ENCODE measurements at places on chromosomes 5 and 9.
A peak's percentile ranks its signal among the peaks of the same experiment; 100 is the strongest.

GRCh38 chr5:66356011-66356565, 212.0 kb downstream of the SREK1 start:
- DNase-seq, result no peak
- no peaks in the 10 kb centered on the region for H3K4me1 ChIP-seq
- H3K4me3 ChIP-seq, result no peak overlapping the region
- H3K27ac ChIP-seq, result no peak overlapping the region

DNA sequence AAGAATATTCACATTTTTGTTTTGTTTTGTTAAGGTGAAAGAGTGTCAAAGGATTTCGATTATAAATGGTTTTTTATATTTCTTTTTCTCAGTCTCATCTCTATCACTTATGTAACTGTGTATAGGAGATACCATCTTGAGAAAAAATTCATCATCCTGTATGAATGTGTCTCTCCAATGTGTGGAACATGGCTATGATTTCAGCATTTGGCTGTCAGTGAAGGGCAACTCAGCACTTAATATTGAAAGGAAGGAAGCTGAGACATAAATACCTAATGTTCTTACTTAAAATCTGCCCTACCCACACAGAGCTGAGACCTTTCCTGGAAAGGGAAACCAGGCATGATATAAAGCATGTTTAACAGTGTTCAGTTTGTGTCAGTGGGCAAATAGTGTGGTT, 474.2 kb upstream of the RIOK2 start:
- no peak overlapping the region for H3K27ac ChIP-seq
- no peak overlapping the region for H3K4me3 ChIP-seq
- H3K27me3 ChIP-seq, result no peaks in the 10 kb centered on the region
- no peaks in the 10 kb centered on the region for H3K36me3 ChIP-seq
- no peaks in the 10 kb centered on the region for H3K4me1 ChIP-seq

DNA sequence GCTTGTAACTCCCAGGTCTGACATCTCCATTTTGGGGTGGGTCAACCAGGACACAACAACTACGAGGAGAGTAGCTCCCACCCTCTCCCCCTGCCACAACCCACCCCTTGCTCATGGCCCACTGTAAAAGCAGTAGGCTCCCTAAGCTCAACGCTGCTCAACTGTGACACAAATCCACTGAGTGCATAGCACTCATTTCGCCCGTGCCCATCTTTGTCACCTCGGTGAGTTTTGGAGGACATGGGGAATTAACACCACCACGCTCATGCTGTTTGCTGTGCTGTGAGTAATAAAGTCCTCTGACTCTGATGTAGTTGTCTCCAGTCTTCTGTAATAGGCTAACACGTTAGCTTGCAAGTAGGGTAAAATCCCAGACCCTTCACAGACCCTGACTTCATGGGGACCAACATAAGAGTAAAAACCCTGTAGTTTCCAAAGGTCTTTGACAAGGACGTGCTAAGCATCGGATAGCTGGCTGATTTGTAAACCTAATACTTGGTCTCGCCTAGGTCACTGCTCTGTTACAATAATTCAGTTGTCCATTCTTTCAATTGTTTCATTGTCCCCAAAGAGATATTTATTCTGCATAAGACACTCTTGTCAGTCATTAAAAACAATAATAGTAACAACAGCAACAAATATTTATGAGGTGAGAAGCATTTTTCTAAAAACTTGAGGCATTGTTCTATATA, 7.7 kb downstream of the PLGRKT start:
- H3K27me3 ChIP-seq, result no peaks in the 10 kb centered on the region
- H3K27ac ChIP-seq, result no peak overlapping the region
- H3K4me3 ChIP-seq, result no peak overlapping the region
- H3K4me1 ChIP-seq, result no peaks in the 10 kb centered on the region
- no peak for DNase-seq

GRCh38 chr5:96576876-96577275, 85.3 kb upstream of the CAST start:
- no peak overlapping the region for H3K27ac ChIP-seq
- DNase-seq, result no peak
- H3K36me3 ChIP-seq, result no peaks in the 10 kb centered on the region
- H3K4me1 ChIP-seq, result no peaks in the 10 kb centered on the region
- H3K4me3 ChIP-seq, result no peak overlapping the region

DNA sequence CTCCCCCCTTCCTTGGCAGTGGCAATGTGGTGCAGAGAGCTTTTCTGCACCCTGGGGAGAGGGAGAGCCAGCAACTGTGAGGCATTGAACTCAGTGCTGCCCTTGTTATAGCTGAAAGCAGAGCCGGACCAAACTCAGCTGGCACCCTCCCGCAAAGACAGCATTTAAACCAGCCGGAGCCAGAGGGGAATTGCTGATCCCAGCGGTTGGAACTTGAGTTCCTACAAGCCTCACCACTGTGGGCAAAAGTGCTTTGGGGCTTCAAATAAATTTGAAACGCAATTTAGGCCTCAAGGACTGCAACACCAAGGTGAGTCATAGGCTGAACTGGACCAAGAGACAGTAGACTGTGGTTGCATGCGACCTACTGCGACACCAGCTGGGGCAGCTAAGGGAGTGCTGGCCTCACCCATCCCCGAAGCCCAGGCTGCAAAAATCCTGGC, 207.6 kb upstream of the CDKN2B start:
- H3K27ac ChIP-seq, result no peak overlapping the region
- H3K4me3 ChIP-seq, result no peak overlapping the region
- no peaks in the 10 kb centered on the region for H3K27me3 ChIP-seq

GRCh38 chr5:168359820-168360460, 68.5 kb downstream of the WWC1 start:
- H3K36me3 ChIP-seq, result no peaks in the 10 kb centered on the region
- H3K27ac ChIP-seq, result no peak overlapping the region
- peak; percentile 57 for DNase-seq
- no peak overlapping the region for H3K4me3 ChIP-seq
- H3K4me1 ChIP-seq, result peaks cover 85% of the 10 kb centered on the region

- peaks cover 3% of the 10 kb centered on the region for H3K4me1 ChIP-seq
- H3K27ac ChIP-seq, result no peak overlapping the region
- H3K4me3 ChIP-seq, result no peak overlapping the region
- no peaks in the 10 kb centered on the region for H3K27me3 ChIP-seq
- H3K36me3 ChIP-seq, result no peaks in the 10 kb centered on the region
These were observed 7.5 kb upstream of the PFDN1 start for GRCh38 chr5:140310434-140310833.

DNA sequence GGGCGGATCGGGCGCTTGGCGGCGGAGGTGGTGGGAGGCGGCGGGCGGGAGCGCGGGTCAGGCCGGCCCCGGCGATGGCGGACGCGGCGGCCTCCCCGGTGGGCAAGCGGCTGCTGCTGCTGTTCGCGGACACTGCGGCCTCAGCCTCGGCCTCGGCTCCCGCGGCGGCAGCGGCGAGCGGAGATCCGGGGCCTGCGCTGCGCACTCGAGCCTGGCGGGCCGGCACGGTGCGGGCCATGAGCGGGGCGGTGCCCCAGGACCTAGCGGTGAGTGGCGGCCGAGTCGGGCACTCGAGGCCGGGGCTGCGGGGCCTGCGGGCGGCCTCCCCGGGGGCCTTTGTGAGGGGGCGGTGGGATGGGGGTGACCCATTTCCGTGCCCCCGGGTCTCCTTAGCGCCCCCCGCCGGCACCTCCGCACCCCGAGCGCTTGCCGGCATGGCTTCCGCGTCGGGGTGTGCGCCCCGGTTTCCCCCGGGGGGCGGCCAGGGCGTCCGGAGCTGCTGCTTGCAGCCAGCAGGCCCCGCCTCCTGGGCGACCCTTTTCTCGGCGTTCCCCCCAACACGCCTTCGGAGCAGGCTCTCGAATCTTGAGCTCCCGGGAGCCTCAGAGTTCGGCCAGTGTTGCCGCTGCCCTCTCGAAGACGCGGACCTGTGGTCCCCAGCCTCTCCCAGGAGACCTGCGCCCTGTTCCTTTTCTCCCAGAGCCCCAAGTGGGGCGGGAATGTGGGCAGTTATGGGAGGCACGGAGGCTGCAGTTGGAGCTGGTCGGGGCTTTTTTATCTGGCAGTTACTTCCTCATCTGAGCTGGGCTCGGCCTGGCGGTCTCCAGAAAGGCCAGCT, 456 bp downstream of the KDM3B start:
- H3K4me1 ChIP-seq, result no peaks in the 10 kb centered on the region
- peak overlapping the region; percentile 83 for H3K4me3 ChIP-seq
- no peak for DNase-seq
- peak overlapping the region; percentile 90 for H3K27ac ChIP-seq

GRCh38 chr9:133914442-133915342, 77.4 kb downstream of the VAV2 start:
- no peak overlapping the region for H3K4me3 ChIP-seq
- DNase-seq, result no peak
- no peaks in the 10 kb centered on the region for H3K27me3 ChIP-seq
- no peaks in the 10 kb centered on the region for H3K36me3 ChIP-seq
- H3K27ac ChIP-seq, result no peak overlapping the region

GRCh38 chr9:95507464-95508241, 9.1 kb downstream of the PTCH1 start:
- H3K27ac ChIP-seq, result peak overlapping the region; percentile 84
- H3K36me3 ChIP-seq, result no peaks in the 10 kb centered on the region
- peak; percentile 63 for DNase-seq
- peaks cover 44% of the 10 kb centered on the region for H3K4me1 ChIP-seq
- H3K27me3 ChIP-seq, result no peaks in the 10 kb centered on the region

GRCh38 chr9:113255438-113255837, 19.9 kb downstream of the CDC26 start:
- H3K27me3 ChIP-seq, result no peaks in the 10 kb centered on the region
- H3K27ac ChIP-seq, result no peak overlapping the region
- no peak overlapping the region for H3K4me3 ChIP-seq
- H3K36me3 ChIP-seq, result peaks cover 7% of the 10 kb centered on the region
- H3K4me1 ChIP-seq, result no peaks in the 10 kb centered on the region

- DNase-seq, result no peak
- no peaks in the 10 kb centered on the region for H3K27me3 ChIP-seq
- no peak overlapping the region for H3K27ac ChIP-seq
- no peaks in the 10 kb centered on the region for H3K36me3 ChIP-seq
These were observed 285.7 kb upstream of the POU5F2 start for GRCh38 chr5:94027145-94027544.

- H3K4me1 ChIP-seq, result peaks cover 4% of the 10 kb centered on the region
- H3K36me3 ChIP-seq, result no peaks in the 10 kb centered on the region
- peak; percentile 42 for DNase-seq
- H3K27me3 ChIP-seq, result no peaks in the 10 kb centered on the region
- H3K4me3 ChIP-seq, result no peak overlapping the region
These were observed 71.5 kb downstream of the TRIM36 start for GRCh38 chr5:115098041-115098702.

DNA sequence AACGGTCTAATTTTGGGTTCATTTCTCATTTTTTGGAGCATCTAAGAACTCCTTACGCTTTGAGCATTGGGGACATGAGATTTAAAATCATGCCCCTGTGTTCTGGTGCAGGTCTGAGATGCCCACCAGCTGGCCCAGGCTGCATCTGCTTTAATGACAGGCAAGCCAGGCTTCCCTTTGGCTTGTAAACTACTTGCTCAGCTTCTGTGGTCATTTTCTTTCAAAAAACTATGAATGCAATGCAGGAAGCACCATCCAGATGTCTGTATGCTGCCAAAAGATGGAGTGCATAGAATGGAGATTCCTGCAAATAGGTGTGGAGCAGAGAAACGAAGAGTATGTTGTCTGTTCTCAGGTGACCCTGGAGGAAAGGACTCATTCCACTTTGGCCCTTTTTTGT, 399.9 kb upstream of the ADAMTSL1 start:
- H3K36me3 ChIP-seq, result no peaks in the 10 kb centered on the region
- no peaks in the 10 kb centered on the region for H3K4me1 ChIP-seq
- H3K27me3 ChIP-seq, result no peaks in the 10 kb centered on the region
- DNase-seq, result no peak
- no peak overlapping the region for H3K4me3 ChIP-seq
- H3K27ac ChIP-seq, result no peak overlapping the region

GRCh38 chr5:163748934-163749333, 243.5 kb downstream of the MAT2B start:
- H3K27ac ChIP-seq, result no peak overlapping the region
- H3K4me1 ChIP-seq, result no peaks in the 10 kb centered on the region
- DNase-seq, result no peak
- no peak overlapping the region for H3K4me3 ChIP-seq
- H3K27me3 ChIP-seq, result no peaks in the 10 kb centered on the region
- no peaks in the 10 kb centered on the region for H3K36me3 ChIP-seq

- no peaks in the 10 kb centered on the region for H3K4me1 ChIP-seq
- no peaks in the 10 kb centered on the region for H3K36me3 ChIP-seq
- H3K27me3 ChIP-seq, result no peaks in the 10 kb centered on the region
- no peak overlapping the region for H3K27ac ChIP-seq
- DNase-seq, result no peak
These were observed 1137.4 kb upstream of the CDH18 start for GRCh38 chr5:21125238-21125983.

GRCh38 chr9:104091116-104091515, 3.0 kb upstream of the SMC2 start:
- no peaks in the 10 kb centered on the region for H3K36me3 ChIP-seq
- H3K27me3 ChIP-seq, result no peaks in the 10 kb centered on the region
- no peak for DNase-seq
- no peak overlapping the region for H3K4me3 ChIP-seq

GRCh38 chr5:135306557-135306956, 92.5 kb downstream of the MACROH2A1 start:
- H3K36me3 ChIP-seq, result no peaks in the 10 kb centered on the region
- no peak overlapping the region for H3K27ac ChIP-seq
- no peaks in the 10 kb centered on the region for H3K27me3 ChIP-seq

GRCh38 chr9:88303721-88304451, 84.4 kb upstream of the SPIN1 start:
- DNase-seq, result no peak
- H3K4me1 ChIP-seq, result no peaks in the 10 kb centered on the region
- no peaks in the 10 kb centered on the region for H3K36me3 ChIP-seq
- H3K27me3 ChIP-seq, result no peaks in the 10 kb centered on the region

GRCh38 chr5:97980291-97980690, 793.2 kb upstream of the RGMB start:
- H3K27ac ChIP-seq, result no peak overlapping the region
- H3K4me3 ChIP-seq, result no peak overlapping the region
- DNase-seq, result no peak
- H3K4me1 ChIP-seq, result no peaks in the 10 kb centered on the region
- no peaks in the 10 kb centered on the region for H3K27me3 ChIP-seq
- no peaks in the 10 kb centered on the region for H3K36me3 ChIP-seq

DNA sequence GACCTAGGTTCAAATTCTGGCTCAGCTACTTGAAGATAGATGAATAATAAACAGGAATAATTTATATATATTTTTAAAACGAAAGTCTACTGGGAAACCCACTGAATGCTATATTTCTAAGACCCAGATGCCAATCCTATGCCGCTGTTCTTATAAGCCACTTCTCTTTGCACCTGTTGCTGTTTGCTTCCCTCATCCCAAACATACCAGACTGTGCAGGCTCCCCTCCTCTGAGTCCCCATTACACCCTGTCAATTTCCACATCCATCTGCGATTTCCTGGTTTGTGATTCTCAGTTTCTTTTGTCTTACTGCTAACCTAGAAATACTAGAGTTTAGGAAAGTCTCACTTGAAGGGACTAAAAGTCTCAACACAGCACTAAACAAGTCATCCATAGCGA, 92.8 kb upstream of the CAST start:
- H3K27me3 ChIP-seq, result peaks cover 20% of the 10 kb centered on the region
- H3K27ac ChIP-seq, result no peak overlapping the region
- H3K36me3 ChIP-seq, result no peaks in the 10 kb centered on the region
- H3K4me1 ChIP-seq, result no peaks in the 10 kb centered on the region
- no peak overlapping the region for H3K4me3 ChIP-seq

Measured in HCT116 (cell line).